ENCODE measurements at places on chromosomes 3 and 15.

DNA sequence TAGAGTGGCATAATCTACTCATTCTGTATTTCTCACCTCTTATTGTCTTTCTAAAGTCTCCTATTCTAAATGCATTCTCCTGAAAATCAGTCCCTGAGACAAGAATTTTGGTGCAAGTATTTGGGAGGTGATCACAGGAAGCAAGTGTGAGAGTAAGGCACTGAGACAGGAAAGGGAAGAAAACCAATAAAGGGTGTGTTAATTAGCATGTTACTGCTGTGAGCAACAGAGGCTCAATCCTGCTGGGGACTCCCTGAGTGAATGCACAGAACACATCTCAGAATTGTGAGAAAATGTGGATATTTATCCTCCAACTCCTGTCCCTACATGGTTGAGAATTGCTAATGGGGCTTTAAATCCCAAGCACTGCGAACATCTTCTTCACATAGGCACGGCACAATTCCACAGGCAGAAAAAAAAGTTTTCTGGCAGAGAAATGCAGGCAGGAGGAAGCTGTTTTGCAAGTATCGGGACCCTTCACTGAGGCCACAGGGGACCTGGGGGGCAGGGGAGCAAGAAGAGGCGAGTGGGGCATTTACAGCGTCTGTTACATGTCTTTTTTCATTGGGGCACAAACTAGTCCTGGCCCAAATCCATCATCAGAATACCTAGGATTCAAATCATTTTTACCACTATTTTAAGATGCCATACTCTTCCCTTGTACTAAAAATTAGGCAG, 27.2 kb upstream of the STT3B start:
- DNase-seq = no peak

- no peak for DNase-seq
Observed at GRCh38 chr15:101533371-101534140, 44.0 kb upstream of the PCSK6 start.

DNA sequence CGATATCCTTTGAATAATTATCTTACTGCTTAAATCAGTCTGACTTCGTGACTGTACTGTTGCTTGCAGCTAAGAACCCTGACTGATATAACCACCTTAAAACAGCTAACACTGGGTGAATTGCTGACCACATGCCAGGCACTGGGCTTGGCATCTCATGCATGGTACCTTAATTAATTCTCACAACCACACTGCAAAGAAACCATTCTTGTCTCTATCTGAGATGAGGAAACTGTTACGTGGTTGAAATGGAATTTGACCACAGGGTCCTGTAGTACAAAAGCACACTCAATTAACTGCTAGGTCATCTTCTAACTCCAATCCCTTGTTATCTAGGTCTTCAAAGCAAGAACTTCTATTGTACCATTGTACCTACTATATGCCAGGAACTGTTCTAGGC, 92.7 kb upstream of the PRICKLE2 start:
- no peak for DNase-seq

GRCh38 chr15:84872009-84872910, 12.2 kb upstream of the SLC28A1 start:
- no peak for DNase-seq

Data from nephron progenitor cell (in vitro differentiated cells).